ENCODE measurements at places on chromosomes 1 and 21.

DNA sequence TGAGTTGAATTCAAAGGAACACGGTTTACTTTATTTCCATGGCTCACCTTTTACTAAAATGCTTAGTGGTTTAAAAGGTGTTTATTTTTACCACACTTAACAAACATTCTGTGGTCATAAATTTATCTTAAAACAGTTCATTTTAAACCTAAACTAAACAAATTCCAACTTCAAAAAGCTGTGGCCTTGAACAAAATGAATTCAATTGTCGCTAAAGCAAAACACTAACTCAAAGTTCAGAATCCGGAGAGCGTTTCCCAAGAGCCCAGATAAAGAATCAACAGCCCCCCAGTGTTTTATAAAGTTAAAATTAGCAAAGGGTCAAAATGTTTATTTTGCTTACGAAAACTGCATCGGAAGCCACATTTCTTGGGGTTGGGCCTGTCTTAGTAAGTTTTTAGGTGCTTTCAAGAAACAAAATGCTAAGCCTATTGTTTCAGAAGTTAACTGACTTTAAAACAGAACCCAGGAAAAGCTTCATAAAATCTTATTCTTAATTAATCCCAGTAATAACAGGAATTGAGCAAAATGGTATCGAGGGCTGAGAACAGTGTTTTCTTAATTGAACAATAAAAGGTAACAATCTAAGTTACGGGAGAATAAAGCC, 1.3 kb downstream of the PUM1 start:
- peak; percentile 5 for DNase-seq

DNA sequence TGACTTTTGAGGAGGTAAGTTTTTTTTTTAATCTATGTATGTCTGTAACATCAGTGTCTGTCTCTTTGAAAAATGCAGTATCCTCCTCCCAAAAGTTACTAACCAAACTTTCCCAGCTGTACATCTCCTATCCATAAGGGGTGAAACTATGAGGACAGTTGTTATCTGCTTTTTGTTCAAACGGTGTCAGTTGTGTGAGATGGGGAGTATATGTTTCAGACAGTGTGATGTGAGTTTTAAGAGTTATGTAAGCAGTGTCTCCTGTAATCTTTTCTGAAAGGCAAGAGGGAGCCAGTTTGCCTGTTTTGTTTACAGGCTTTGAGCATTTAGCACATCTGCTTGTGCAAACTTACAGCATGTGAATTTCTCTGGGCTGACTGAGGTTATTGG, 34.8 kb upstream of the CACYBP start:
- peak; percentile 13 for DNase-seq

DNA sequence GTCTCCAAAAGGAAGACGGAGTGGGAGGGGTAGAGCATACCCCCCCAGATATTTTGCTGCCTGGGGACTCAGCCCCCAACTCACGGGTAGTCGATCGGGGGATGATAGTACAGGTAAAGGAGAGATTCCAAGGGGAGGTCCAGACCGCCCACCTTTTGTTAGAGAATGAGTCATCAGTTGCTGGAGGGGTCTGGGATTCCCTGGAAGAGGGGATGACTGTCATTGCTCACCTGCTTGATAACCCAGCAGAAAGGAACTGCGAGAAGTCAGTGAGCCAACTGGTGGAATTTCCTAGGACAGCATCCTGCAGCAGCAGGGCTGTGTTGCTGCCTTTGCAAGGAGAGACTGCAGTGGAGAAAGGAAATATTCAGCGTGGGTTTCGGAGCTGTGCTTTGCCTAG, 64.4 kb downstream of the MACF1 start:
- peak; percentile 55 for DNase-seq

GRCh38 chr1:107741242-107741641, 223.7 kb downstream of the VAV3 start:
- no peak for DNase-seq

DNA sequence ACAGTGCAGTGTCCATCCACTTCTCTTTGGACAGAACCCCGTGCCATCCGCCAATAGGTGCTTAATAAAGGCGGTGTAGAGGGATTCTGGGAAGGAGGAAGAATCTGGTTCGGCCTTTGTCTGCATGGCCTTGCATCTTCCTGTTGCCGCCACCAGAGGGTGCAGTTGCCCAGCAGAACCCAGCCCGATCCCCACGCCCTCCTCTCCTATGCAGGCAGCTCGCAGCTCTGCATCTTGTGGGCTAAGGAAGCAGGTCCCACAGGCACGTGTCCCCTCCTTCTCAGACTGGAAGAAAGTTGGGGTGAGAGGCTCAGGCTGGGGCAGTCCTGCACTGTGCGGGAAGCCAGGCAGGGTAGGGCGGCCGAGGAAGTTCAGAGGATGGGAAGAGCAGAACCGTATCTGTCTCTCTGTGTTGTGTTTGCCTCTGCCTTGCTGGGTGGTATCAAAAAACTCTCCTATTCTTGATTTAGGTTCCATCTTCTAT, 20.8 kb downstream of the NAV1 start:
- DNase-seq, result peak; percentile 62

GRCh38 chr1:25066731-25067517, 136.8 kb upstream of the RUNX3 start:
- DNase-seq, result no peak

DNA sequence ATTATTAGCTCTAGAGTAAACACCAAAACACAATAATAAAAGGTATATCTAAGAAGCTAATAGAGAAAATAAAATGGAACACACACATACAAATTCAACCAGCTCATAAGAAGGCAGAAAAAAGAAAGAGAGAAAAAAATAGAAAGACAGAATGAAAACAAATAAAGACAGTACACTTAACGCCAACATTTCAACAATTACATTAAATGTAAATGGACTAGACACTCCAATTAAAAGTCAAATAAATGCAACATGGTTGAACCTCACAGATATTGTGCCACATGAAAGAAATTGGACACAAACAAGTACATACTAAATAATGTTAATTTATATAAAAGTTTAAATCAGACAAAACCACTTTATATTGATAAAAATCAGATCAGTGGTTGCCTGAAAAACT, 56.0 kb downstream of the SLC44A5 start:
- no peak for DNase-seq

GRCh38 chr21:33121715-33122475, 52.0 kb downstream of the OLIG1 start:
- DNase-seq, result no peak

DNA sequence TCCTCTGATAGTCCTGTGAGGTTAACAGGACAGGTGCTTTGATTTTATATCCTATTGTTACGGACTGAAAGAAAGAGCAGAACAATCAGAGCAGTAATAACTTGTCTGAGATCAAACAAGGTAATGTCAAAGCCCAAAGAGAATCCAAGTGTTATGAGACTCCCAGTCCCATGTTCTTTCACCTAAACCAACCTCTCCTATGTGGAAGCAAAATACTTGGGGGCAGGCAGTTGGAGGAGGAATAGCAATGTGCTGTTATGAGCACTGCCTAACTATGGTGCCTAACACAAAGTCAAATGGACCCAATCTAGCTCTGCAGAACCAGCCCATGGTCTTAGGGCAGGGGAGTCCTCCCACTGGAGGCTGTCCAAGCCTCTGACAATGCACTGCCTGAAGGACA, 28.1 kb downstream of the ACBD3 start:
- DNase-seq, result no peak

GRCh38 chr1:212040629-212041412, 5.3 kb downstream of the DTL start:
- peak; percentile 49 for DNase-seq

- DNase-seq, result no peak
Observed at GRCh38 chr1:53553734-53554509, 94.7 kb downstream of the DMRTB1 start.

GRCh38 chr1:17239420-17239819, 9.5 kb upstream of the PADI3 start:
- DNase-seq, result peak; percentile 61

DNA sequence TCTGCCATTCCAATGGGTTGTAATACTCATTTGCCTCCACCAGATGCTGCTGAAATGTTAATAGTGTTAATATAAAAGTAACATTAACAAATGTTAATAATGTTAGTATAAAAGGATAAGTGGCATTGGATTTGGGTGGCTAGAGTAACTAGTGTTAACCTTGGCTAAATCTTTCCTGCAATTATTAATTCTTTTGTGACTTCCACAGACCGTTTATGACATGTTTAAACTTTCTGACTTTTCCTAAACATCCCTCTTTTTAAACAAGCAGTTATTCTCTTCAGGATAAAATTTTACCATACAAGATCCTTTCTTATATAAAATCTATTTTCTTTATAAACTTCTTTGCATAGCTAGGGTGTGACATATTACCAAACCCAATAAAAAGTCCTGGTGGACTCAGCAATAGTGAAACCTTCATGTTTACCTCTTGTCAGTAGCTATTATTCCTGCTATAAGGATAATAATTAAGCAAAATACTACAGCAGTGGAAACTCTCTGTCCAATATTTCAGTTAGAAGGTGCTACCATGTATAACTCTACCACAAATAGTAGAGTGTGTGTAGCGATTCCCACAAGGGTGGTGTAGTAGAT, 41.5 kb downstream of the CCDC30 start:
- DNase-seq, result no peak

GRCh38 chr1:201769966-201770365, 59.0 kb upstream of the IPO9 start:
- no peak for DNase-seq

- DNase-seq, result no peak
Observed at GRCh38 chr1:193537266-193538002, 351.0 kb upstream of the B3GALT2 start.

DNA sequence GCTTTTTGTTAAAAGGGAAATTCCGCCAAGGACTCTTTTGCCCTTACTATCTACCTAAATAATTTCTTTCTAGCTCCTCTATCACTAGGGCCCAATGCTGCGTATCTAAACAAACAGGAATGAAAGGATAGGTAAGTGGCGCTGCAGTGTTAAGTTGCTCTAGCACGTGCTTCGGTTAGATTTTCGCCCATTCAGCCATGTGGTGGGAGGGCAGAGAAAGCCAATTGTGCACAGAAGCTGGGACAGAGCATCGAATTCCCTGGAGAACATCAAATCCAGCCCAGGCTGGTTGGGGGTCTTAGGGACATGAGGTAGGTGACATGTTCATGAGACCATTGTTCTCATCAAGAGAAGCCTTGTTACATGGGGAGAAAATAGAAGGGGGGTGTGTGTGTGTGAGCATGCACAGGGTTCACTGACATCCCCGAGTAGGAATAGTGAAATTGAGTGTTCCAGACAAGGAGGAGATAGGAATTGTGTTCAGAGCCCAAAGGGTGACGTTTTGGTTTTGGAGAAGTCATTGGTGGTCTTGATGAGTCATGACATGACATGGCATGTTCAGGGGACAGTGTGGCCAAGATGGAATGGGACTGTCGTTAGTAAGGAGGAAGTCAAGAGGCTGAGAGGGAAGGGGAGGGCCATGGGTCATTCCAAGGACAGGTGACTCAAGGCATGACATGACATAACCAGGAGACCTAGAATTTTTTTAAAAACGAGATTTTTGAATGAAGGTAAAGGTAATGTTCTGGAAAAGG, 107.1 kb downstream of the TLR5 start:
- DNase-seq, result no peak

DNA sequence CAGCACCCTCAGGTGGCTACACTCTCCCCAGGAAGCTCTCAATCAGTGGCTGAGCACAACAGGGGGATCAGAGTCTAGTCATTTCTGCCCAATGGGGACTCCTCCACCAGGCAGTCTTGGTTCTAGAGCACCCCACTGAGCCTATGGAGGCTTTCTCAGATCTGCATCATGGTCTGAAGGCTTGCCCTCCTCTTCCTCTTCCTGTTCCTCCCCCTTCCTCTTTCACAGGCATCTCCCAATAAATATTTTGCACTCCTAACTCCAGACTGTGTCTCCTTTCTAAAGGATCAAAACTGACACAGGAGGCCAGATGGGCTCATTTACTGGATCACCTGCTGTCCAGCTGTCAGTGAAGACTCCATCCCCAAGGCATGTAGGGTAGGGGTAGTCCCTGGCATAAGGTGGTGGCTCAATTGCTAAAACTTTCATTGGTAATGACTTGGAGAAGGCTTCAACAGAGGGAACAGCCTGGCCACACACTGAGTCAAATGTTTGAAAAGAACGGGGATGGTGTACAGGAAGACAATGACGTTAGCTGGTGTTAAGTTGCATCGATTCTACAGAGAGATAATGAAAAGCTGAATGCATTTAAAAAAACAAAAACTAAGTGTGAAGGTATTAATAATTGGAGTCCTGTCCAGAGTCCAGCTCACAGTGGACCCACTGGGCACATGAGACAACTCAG, 84.2 kb upstream of the SLC2A1 start:
- no peak for DNase-seq

- DNase-seq, result no peak
Observed at GRCh38 chr1:85649591-85649990, 58.6 kb downstream of the ZNHIT6 start.

GRCh38 chr1:155073377-155074242, 5.0 kb upstream of the EFNA3 start:
- DNase-seq, result peak; percentile 45
